Activated T-cell treated with anti-CD3 and anti-CD28 coated beads, Interleukin-2, amount 50 U/mL, for 1 hour (primary cell): ENCODE measurements at places on chromosomes 3 and 15.

- DNase-seq = no peak
Observed at GRCh38 chr3:116140100-116140689, 305.1 kb downstream of the LSAMP start.

DNA sequence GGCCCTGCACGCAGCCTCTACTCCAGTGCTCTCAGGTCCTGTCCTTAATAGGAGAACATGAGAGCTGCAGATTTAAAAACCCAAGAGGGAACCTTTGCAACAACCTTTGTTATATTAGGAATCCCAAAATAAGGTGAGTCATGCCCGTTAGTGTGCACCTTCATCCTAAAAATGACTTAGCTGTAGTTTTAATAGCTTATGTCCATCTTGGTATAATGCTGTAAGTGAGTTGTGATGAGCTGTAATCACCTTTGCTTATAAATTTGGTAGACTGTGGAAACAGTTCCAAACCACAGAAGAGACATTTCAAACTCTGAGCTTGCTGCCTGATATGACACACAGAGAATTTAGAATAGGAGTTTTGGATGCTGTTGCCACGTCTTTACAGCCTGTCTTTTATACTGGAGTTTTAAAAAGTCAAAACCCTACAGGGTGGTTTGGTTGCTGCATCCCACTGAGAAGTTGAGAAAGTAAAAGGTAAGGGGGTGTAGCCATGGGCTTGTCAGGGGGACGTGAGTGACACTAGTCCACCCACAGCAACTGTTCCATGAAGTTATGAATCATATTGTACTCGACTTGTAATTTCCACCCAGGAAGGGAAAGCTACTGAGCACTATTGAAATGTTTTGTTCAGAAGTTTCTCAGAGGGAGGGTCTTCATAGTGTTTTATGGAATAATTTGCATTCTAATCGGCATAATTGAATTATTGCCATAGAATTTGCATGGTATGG is 27.4 kb upstream of the CD47 start:
- DNase-seq = no peak

GRCh38 chr3:4721511-4721911 is 228.4 kb downstream of the ITPR1 start:
- no peak for DNase-seq

DNA sequence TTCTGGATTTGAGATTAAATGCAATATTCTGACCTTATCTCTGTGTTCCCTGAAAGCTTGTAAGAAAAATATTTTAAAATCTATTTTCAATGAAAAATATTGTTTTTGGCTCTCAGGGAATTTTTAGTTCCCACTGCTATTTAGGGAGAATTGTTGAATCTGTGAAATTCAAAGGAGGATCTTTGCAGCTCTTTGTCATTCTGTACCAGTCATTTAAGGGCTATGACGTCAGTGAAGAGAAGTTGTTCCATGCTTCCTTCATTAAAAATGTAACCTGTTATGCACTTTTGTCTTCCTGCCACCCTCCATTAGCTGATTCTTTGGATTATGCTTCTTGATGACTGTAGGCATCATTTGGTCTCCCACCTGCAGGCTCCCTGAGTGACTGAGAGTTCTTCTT is 427.8 kb upstream of the C2CD4B start:
- DNase-seq = no peak

GRCh38 chr3:27228805-27229204 is 140.4 kb downstream of the NEK10 start:
- DNase-seq = no peak

- no peak for DNase-seq
Observed at GRCh38 chr15:28943146-28943545, 57.4 kb downstream of the APBA2 start.

DNA sequence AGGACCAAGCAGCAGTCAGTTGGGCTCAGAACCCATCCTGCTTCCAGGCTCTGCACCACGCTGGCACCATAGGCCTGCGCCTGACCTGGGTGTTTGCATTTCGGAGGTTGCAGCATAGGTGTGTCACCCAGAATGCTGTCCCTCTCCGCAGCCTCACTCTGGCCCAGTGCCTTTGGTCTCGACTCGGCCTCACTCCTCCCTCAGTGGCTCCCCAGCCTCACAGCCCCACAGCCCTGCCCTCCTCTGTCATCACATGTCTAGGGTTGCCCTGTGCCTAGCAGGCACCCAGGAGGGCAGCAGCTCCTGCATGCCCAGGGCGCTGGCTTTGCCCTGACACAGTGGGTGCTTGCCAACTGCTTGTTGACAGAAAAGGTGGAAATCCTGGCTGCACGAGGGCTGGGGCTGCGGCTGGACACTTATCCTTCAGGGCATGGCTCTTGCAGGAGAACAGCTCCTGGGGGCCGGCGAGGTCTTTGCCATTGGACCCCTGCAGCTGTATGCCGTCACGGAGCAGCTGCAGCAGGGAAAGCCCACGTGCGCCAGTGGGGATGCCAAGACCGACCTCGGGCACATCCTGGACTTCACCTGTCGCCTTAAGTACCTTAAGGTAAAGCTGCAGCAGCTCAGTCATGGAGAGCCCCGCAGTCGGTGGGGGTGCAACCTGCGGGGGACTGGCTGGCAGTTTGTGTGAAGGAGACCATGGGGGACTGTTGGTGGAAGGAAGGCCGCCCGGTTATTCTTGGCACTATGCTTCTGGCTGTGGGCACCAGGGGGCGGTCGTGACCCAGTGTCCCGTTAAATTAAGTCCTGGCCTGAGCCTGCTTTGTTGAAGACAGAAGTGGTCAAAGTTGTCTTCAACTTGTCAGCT is 16.2 kb downstream of the NISCH start:
- peak; percentile 39 for DNase-seq

DNA sequence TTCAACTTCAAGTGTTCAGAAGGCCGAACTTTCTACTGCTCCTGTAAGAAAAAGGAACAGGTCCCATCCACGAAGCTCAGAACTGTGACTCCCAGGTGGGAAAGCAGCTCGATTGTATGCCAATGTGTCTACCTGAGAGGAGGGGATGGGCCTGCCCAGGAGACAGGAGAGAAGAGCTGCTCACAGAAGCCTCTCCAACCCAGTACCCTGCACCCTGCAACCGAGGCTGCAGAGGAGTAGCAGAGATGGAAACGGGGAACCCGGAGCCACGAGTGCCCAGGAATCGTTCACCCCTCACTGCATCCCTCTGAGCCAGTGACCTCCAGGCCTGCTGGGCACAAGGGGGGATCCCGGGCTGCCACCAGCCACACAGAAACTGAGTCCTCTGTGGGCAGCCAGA is 86.5 kb upstream of the PRR23E start:
- no peak for DNase-seq

DNA sequence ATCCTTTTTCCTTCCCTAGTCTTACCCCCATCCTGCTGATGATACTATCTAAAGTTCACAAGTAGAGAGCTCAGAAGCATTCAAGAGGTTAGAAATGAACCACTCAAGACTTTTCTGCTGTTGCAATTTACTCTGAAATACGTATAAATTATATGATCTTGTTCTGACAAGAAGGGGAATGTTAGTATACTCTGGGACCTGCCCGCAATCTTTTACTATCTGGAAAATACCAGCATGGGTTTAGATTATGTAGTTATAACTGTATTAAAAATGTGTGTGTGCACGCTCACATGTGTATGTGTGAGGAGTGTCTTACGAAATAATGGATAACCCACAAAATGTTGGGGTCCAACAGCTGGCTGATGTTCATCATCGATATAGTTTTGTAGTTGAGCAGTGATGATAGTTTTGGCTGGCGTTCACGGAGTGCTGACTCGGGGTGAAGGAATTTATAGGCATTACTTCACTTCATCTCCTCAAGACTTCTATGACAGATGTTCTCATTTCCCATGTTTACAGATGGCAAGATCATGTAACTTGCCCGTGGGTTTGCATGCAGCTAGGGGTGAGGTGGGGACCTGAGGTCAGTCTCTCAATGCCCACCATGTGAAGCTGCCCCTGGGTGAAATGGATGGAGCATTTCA is 297.5 kb upstream of the LYSMD4 start:
- no peak for DNase-seq

GRCh38 chr15:71168166-71168834 is 53.0 kb downstream of the THSD4 start:
- DNase-seq = no peak
